ENCODE measurements at places on chromosomes 5 and 9.

- DNase-seq: no peak
These were observed 201.2 kb downstream of the ADAMTS12 start for GRCh38 chr5:33690374-33691135.

- peak; percentile 37 for DNase-seq
These were observed 46.8 kb upstream of the RNF20 start for GRCh38 chr9:101486693-101487442.

DNA sequence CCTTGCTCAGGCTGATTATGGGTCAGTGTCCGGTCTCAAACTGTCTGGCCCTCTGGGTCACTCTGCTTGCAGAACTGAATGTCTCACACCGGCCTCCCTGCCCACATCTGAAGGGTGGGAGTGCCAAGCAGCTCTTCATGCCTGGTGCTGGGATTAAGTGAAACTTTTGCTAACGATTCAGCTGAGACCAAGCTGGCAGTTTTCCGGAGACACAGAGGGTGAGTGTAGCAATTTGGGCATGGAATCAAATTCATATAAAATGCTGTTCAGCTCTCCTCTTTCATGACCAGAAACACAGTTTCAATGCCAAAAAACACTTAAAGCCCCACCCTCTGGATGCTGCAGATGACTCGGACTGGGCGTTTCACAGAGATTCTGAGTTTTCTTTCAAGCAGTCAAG is 207.5 kb downstream of the NXNL2 start:
- DNase-seq: no peak

DNA sequence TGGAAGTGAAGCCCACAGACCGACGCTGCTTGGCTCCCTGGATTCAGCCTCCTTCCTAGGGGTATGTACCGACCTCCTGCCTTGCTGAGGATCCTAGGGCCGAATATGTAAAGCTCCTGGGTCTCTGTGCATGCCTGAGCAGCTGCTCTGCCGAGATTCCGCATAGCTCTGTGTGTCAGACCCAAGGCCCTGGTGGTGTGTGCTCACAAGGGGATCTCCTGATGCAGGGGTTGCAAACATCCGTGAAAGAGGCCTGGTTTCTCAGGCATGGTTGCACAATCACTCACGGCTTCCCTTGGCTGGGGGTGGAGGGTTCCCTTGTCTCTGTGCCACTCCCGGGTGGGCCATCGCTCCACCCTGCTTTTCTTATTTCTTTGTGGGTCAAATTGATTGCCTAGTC is 19.9 kb upstream of the SVEP1 start:
- DNase-seq: no peak

- no peak for DNase-seq
These were observed 213.5 kb upstream of the PANK3 start for GRCh38 chr5:168792678-168793077.
